ENCODE measurements at places on chromosomes 7 and 10.

GRCh38 chr7:11570205-11570604 lies 261.8 kb downstream of the THSD7A start:
- DNase-seq = no peak

GRCh38 chr10:80474597-80474910 lies 20.4 kb downstream of the TSPAN14 start:
- no peak for DNase-seq

DNA sequence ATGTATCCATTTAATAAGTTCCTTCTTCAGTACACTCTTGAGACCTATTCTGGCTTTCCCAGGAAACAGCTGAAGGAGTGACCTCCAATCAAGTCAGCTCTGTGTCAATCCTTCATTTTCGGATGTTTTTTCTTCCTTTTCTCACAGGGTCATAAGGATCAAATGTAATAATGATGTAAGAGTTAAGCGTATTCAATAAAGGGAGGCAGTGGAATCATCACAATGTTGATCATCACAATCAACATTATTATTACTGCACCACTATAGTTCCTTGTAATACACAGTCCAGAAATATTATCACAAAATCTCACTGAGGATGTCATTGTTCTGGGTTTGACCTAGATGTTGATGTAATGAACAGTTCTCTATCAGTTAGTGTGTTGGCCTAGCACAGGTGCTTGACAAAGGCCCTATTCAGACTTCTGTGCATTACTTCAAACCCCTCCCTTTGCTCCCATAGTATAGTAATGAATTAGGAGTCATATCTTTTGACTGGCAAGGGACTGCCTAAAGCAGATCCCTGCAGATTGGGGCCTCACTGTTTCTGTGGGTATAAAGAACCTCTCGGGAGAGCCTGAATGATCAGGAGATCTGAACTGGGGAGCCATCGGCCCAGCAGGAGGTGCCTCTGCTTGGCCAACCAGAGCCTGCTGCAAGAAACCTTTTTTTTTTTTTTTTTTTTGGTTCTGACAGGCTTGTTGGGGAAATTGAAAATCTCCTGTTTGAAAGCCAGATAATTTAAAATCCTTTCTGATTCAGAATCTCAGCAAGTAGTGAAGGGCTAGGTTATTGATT lies 100.6 kb downstream of the KAT6B start:
- no peak for DNase-seq

GRCh38 chr10:119253433-119254174 lies 46.2 kb downstream of the GRK5 start:
- DNase-seq = no peak

GRCh38 chr10:30282221-30282620 lies 66.9 kb downstream of the MTPAP start:
- DNase-seq = no peak

DNA sequence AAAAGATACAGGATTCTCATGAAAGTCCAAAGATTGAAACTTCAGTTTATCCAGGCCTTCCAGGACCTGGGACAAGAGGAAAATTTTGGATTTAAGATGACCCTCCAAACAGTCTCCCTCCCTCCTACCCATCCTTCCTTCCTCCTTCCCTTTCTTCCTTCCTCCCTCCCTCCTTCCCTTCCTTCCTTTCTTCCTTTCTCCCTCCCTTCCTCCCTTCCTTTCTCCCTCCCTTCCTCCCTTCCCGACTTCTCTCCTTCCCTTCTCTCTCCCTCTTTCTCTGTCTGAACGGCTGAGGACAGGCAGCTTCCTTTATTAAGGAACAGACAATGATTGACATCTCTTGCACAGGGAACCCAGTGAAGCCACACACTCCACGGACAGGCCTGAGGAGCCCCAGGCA lies 23.3 kb downstream of the SFTPD start:
- DNase-seq = no peak

DNA sequence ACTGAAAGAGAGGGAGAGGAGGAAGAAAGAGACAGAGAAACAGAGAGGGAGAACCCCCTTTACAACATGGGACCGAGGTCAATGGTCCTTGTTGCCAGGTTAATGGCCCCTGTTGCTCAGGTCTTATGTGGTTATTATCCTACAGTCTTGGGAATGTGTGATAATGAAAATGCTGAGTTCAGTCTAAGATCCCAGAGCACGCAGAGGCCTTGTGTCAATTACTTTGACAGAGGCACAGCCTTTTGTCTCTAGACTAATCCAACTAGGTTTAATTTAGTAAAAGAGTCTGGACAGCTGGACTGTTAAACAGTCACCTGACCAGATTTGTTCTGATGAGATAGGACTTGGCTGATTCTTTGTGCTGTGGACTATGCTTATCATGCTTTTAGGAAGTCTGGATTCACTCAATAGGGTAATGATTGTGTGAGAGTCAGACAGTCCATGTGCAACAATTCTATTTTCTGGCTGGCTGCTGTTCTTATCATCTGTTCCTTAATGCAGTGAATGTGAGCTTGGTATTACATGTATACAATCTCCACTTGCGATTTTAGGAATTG lies 157.4 kb upstream of the MAGI2 start:
- no peak for DNase-seq

GRCh38 chr10:6228647-6229046 lies 25.9 kb downstream of the PFKFB3 start:
- DNase-seq = no peak

GRCh38 chr7:118039963-118040489 lies 143.9 kb upstream of the LSM8 start:
- DNase-seq = no peak

DNA sequence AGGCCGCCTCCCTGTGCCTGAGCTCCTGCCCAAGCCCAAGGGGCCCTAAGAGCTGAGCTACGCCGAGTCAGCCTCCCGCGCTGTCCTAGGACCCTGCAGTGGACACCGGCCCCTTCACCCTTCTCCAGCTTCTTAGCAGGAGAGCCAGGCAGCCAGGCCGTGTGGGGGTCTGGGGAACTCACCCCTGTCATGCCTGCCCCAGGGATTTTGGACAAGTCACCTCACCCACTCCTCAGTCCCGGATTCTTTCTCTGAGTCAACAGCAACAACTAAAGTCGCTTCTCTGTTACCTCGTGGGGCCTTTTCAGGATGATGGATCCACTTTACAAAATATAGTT lies 79.3 kb downstream of the MKI67 start:
- DNase-seq = no peak

DNA sequence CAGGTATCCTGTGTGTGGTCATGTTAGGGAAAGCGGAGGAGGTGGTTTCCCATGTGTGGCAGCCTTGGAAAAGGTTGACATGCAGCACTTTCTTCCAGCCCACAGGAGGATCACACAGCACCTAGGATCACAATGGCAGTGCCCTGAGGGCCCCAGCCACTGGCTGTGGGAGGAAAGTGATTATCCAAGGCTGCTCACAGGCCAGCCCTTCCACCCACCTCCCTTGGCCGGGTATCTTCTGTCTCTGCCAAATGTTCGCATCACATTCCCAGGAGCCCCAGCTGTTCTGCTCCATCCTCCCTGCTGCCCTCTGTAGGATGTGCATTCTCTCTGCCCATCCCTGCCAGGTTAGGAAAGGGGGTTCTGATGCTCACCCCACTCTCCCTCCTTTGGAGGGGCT lies 2.5 kb upstream of the MLXIPL start:
- DNase-seq = no peak

GRCh38 chr10:33410096-33410859 lies 75.8 kb upstream of the NRP1 start:
- DNase-seq = no peak

GRCh38 chr7:84057576-84057975 lies 137.0 kb downstream of the SEMA3A start:
- DNase-seq = no peak

DNA sequence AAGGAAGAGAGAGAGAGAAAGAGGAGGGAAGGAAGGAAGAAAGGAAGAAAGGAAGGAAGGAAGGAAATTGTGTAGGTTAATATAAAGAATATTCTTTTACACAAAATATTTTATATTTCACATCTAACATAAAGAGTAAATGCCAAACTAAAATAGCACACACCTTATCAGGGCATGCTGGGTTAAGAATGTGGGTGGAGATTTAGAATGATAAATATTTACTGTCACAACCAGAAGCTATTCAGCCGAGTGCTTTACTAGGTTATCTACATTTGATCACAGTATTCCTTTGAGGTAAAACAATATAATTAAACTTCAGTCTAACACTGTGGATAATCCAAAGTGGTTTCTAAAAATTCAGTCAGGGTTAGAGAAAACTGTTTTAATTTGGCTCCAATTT lies 103.3 kb downstream of the SEMA3A start:
- no peak for DNase-seq

DNA sequence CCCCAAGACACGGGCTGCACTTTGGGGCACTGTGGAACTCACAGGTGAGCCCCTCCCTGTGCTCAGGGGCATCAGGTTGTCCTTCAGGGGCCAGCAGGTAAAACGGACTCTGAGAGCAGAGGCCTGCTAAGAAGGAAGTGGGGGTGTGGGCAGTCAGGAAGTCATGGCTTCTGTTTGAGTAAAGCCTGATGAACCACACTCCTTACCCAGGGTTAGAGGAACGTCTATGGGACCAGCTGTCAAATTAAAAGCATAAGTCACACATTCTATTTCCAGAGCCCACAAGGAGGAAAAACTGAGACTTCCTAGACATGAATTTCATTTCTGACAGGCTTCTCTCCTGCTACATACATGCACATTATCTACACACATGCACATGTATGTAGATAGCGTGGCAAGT lies 616.4 kb downstream of the SDK1 start:
- DNase-seq = no peak

DNA sequence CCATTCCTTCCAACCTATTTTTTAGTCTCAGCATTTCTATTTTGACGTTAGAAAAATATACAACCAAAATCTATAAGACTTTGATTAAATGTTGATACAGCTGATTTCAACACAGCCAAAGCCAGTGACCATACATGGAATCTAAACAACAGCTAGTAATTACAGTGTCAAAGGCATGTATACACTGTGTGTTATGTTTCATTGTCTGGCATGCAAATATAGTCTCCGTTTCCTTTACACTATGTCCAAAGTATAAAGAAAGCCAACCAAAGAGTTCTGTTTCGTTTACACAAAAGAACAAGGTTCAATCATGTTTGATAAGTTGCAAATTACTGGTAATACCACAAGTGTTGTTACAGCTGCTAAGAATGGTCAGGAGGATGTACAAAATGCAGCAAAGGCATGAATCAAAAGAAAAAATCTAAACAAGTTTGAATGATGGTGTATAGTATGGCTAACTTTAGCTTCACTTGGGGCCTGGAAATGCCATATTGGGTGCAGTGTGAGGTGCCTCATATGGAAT lies 268.3 kb upstream of the FERD3L start:
- DNase-seq = no peak

- no peak for DNase-seq
These were observed 55.1 kb upstream of the ITGB8 start for GRCh38 chr7:20275637-20276036.

GRCh38 chr7:11235491-11235890 lies 261.8 kb downstream of the PHF14 start:
- DNase-seq = no peak

GRCh38 chr7:149683181-149683580 lies 90.2 kb downstream of the ZNF467 start:
- DNase-seq = no peak

GRCh38 chr10:42954766-42955492 lies 121.9 kb upstream of the RET start:
- DNase-seq = no peak

- DNase-seq = no peak
These were observed 2.9 kb downstream of the PKD2L1 start for GRCh38 chr10:100327007-100327717.

DNA sequence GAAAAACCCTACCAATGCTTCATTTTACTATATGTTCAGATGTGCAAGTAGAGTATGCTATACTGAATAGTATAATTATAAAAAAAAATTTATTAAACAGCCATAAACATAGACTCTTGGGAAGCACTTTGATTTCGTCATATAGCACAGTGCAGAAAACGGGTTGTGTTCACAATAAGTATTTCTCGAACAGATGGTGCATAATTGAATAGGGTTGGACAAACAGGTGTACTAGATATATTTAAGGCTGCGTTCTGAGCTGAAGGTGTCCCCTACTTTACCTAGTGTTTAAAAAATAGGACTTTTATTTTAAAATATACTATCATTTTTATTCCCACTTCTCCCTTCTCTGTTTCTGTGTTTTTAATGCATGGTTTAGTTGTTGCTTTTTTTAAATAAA lies 841.5 kb downstream of the ANKRD7 start:
- no peak for DNase-seq

- no peak for DNase-seq
These were observed 7.0 kb downstream of the AIMP2 start for GRCh38 chr7:6015917-6016652.

DNA sequence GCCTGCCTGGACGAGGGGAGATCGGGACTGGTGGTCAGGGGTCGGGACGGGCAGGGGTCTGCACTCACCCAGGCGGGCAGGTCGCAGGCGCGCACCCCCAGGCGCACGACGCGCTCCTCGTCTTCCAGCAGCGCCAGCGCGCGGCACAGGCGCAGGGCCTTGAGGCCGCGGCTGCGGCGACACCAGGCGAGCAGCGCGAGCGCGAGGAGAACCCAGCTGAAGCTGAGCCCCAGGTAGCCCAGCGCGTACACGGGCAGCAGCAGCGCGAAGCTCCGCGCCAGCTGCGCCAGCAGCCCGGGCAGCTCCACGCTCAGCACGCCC lies 328 bp downstream of the ESYT2 start:
- no peak for DNase-seq

DNA sequence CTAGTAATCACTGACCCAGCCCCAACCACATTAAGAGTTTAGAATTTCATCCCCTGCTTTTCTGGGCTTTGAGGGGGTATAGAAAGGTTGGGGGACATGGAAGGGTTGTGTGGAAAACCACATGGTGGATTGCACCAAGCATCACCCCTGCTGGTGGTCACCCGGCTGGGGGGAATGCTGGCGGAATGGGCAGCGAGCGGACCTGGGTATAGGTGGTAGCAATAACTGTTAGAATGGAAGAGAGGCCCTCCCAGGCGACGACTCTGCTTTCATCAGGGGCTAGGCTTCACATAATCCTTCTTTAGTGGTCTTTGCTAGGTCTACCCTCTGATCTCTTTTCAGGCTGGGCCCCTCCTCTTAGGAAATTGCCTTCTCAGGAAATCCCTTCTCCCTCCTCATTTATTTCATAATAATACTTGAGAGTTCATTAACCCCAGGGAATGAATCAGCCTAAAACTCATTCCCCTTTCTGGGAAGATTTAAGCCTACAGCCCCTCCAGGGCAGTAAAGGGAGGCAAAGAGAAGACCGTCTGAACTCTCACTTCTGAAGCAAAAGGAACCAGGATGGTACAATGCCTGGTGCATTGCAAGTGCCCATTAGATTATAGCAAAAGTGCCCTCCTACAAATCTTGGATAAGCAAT lies 90.7 kb upstream of the LEP start:
- no peak for DNase-seq
